ENCODE measurements at places on chromosomes 16 and 17. TPM values are rescaled to one million over a fixed set of nuclear protein-coding genes. Genes with fewer than 3 reads are reported as not detected.
A peak's percentile ranks its signal among the peaks of the same experiment; 100 is the strongest.

GRCh38 chr17:17494870-17495535 lies 1.2 kb downstream of the RASD1 start:
- peak overlapping the region; percentile 66 for H3K4me3 ChIP-seq
- H3K27me3 ChIP-seq, result no peaks in the 10 kb centered on the region
- peaks cover 23% of the 10 kb centered on the region for H3K4me1 ChIP-seq
- H3K36me3 ChIP-seq, result peaks cover 18% of the 10 kb centered on the region
- peak; percentile 74 for DNase-seq

DNA sequence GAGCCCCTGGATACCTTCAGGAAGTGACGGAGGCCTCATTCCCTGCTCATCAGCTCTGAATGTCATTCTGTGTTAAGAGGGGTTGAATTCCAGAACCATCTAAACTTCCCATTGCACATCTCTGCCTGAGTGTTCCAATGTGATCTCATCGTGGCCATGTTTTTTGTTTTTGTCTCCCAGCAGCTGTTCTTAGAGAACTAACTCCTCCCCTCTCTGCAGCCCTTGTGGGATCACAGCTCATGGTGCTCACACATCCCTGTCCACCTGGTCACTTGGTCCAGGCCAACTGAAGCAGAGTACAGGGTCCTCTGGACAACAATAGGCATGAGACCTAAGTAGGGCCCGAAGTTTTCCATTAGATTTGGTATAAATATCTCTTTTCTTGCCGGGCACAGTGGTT lies 6.0 kb upstream of the SYT17 start:
- DNase-seq, result no peak
- H3K4me1 ChIP-seq, result peaks cover 13% of the 10 kb centered on the region
- H3K27me3 ChIP-seq, result no peaks in the 10 kb centered on the region
- H3K36me3 ChIP-seq, result no peaks in the 10 kb centered on the region
- H3K27ac ChIP-seq, result no peak overlapping the region

The ALOX12B gene
- total RNA-seq, result not detected

DNA sequence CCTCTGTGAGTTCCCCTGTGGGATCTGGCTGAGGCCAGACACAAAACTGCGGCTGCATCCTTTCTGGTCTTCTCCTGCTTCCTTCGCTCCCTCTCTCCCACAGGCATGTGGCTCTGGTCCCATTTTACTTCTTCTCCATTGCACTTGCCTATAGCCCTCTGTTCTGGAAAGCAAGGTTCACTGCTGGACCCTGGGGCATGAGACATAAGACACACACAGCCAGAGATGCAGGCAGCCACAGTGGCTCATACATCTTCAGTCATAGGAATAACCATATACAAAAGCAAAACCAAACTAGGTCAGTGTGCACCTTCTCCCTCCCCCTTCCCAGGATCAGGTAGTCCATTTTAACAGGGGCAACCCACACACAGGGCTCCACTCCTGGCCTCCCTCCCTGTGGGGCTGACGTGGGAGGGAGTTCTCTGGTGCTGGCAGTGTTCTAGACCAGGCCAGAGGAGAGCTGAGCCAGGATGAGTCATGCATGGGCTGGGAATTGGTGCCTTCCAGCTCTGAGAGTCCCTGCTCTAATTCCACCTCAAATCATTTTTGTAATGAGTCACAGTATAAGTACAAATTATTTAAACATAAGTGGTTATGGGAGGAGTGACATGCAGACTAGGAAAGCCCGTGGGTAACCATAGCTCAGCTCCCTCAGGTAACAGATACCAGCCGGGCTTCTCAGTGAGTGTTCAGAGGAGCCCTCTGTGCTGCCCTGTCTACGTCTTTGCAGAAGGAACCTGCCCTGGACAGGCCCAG lies 58.0 kb downstream of the ASIC2 start:
- no peak overlapping the region for H3K27ac ChIP-seq
- no peaks in the 10 kb centered on the region for H3K27me3 ChIP-seq
- H3K36me3 ChIP-seq, result no peaks in the 10 kb centered on the region
- no peaks in the 10 kb centered on the region for H3K4me1 ChIP-seq
- DNase-seq, result no peak
- no peak overlapping the region for H3K4me3 ChIP-seq

The DYNC1LI2 gene
- total RNA-seq, result 114 TPM

The LAT gene
- total RNA-seq, result 17.8 TPM

The SMURF2 gene
- total RNA-seq, result 39.6 TPM

The CES1 gene
- total RNA-seq, result 323 TPM

The RAB26 gene
- total RNA-seq, result 0.80 TPM

- no peak overlapping the region for H3K4me3 ChIP-seq
- no peaks in the 10 kb centered on the region for H3K4me1 ChIP-seq
- peaks cover 5% of the 10 kb centered on the region for H3K27me3 ChIP-seq
- no peaks in the 10 kb centered on the region for H3K36me3 ChIP-seq
- H3K27ac ChIP-seq, result no peak overlapping the region
- no peak for DNase-seq
Observed at GRCh38 chr17:21482189-21482865, 106.2 kb downstream of the KCNJ12 start.

DNA sequence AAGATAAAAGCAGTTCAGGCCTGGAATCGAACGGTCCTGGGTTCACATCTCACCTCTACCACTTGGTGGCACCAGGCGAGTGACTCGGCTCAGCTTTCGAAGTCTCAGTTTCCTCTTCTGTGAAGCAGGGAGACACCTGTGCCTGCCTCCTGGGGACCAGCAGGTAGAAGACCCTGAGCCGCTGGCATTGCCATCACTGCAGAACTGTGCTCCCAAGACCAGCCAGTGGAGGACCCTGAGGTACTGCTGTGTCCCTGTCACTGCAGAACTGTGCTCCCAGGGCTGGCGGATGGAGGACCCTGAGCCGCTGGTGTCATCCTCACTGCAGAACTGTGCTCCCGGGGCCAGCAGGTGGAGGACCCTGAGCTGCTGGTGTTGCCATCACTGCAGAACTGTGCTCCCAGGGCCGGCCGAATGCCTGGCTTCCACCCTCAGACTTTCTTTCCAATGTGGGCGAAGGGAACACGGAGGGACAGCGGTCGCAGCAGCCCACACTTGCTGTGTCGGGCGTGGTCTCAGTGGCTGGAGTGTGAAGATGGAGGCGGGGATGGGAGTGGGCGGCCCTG lies 8.7 kb upstream of the SLC7A5 start:
- no peaks in the 10 kb centered on the region for H3K36me3 ChIP-seq
- no peak for DNase-seq
- H3K4me3 ChIP-seq, result no peak overlapping the region
- H3K27ac ChIP-seq, result no peak overlapping the region
- H3K4me1 ChIP-seq, result peaks cover 7% of the 10 kb centered on the region
- peaks cover 22% of the 10 kb centered on the region for H3K27me3 ChIP-seq

GRCh38 chr16:16149710-16150116 lies 73.6 kb downstream of the ABCC6 start:
- no peaks in the 10 kb centered on the region for H3K27me3 ChIP-seq
- no peak overlapping the region for H3K4me3 ChIP-seq
- peaks cover 16% of the 10 kb centered on the region for H3K36me3 ChIP-seq
- no peak overlapping the region for H3K27ac ChIP-seq
- peaks cover 8% of the 10 kb centered on the region for H3K4me1 ChIP-seq
- DNase-seq, result no peak

Measured in lower lobe of right lung (tissue), 2 donors.